HCT116 (cell line): ENCODE measurements at places on chromosomes 2 and 18. TPM values are rescaled to one million over a fixed set of nuclear protein-coding genes. Genes with fewer than 3 reads are reported as not detected.

DNA sequence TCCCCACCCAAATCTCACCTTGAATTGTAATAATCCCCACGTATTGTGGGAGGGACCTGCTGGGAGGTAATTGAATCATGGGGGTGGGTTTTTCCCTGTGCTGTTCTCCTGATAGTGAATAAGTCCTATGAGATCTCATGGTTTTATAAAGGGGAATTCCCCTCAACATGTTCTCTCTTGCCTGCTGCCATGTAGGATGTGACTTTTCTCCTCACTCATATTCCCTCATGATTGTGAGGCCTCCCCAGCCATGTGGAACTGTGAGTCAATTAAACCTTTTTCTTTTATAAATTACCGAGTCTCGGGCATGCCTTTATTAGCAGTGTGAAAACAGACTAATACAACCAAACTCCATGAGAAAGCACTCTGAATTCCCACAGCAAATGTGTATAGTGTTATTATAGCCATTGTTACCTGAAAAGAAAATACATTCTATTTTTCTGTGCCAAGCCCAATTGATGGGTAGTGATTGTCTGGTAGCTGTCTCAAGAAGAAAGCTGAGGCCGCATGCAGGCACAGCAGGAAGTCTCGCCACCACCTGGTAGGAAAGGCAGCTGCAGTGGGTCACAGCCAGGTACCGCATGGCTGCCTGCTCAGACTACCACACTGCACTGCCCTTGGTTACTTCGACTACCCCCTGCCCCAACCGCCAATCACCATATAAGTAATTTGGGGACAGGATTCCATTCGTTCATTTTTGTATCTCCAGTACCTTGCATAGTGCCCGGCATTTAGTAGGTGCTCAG, 10.3 kb upstream of the ZBTB7C start:
- no peak overlapping the region for H3K27ac ChIP-seq
- H3K36me3 ChIP-seq = no peaks in the 10 kb centered on the region
- no peak overlapping the region for H3K4me3 ChIP-seq
- no peaks in the 10 kb centered on the region for H3K27me3 ChIP-seq
- H3K4me1 ChIP-seq = no peaks in the 10 kb centered on the region

GRCh38 chr2:123073956-123074355, 951.1 kb upstream of the CNTNAP5 start:
- H3K4me1 ChIP-seq = no peaks in the 10 kb centered on the region
- H3K4me3 ChIP-seq = no peak overlapping the region
- no peak for DNase-seq
- no peaks in the 10 kb centered on the region for H3K36me3 ChIP-seq

GRCh38 chr2:138364554-138365162, 136.9 kb upstream of the SPOPL start:
- no peaks in the 10 kb centered on the region for H3K36me3 ChIP-seq
- H3K27me3 ChIP-seq = no peaks in the 10 kb centered on the region
- H3K4me1 ChIP-seq = no peaks in the 10 kb centered on the region
- no peak overlapping the region for H3K27ac ChIP-seq

- DNase-seq = no peak
- H3K4me1 ChIP-seq = peaks cover 7% of the 10 kb centered on the region; the same call in 1 of the 2 replicates
- H3K27ac ChIP-seq = no peak overlapping the region
Measured at GRCh38 chr2:28373854-28374253, 18.8 kb upstream of the FOSL2 start.

- no peak overlapping the region for H3K27ac ChIP-seq
- H3K4me3 ChIP-seq = no peak overlapping the region
- no peaks in the 10 kb centered on the region for H3K36me3 ChIP-seq
- no peaks in the 10 kb centered on the region for H3K4me1 ChIP-seq
- no peak for DNase-seq
Measured at GRCh38 chr2:199806179-199806578, 44.8 kb downstream of the FTCDNL1 start.

DNA sequence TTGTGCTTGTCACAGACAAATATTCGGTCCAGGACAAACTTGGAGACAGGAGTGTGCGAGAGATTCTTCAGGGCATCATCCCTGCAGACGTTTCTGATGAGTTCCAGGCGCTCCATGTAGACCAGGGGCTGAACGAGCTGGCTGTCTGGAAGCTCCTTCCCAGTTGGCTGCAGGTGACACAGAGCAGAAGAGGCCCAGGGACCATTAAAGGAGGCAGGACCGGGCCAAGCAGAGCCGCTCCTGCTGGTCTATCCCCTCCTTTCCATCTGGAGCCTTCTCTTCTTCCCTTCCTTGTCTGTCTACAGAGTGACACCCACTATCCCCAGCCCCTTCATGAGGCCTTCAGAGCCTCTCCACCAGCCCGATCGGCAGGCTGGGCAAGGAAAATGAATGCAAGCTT, 19.5 kb downstream of the CHST10 start:
- H3K27me3 ChIP-seq = no peaks in the 10 kb centered on the region
- no peaks in the 10 kb centered on the region for H3K36me3 ChIP-seq
- no peak overlapping the region for H3K4me3 ChIP-seq

GRCh38 chr2:8203364-8203763, 478.5 kb upstream of the ID2 start:
- no peak for DNase-seq
- H3K27me3 ChIP-seq = no peaks in the 10 kb centered on the region
- no peaks in the 10 kb centered on the region for H3K4me1 ChIP-seq

DNA sequence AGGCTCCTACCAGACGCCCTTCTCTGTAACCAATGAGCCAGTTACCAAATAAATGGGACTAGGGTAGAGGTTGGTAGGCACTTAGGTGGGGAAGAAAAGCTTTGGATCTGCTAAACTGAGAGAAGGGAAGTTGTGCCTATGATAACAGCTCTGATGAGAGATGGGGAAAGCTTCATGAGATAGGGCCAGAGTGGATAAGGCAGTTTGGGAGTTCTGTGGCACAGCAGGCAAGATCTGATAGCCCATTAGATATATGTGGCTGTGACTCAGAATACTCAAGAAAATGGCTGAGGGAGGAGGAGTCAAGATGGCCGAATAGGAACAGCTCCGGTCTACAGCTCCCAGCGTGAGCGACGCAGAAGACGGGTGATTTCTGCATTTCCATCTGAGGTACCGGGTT, 99.8 kb downstream of the PDE11A start:
- no peak for DNase-seq
- H3K27me3 ChIP-seq = no peaks in the 10 kb centered on the region
- H3K4me3 ChIP-seq = no peak overlapping the region
- no peaks in the 10 kb centered on the region for H3K36me3 ChIP-seq
- no peak overlapping the region for H3K27ac ChIP-seq

Gene COL5A2
- 2.3 TPM for total RNA-seq

Gene CD8A
- 0.76 TPM for total RNA-seq

Gene ANKRD62
- total RNA-seq = 0.34 TPM

Gene CCBE1
- 0.84 TPM for total RNA-seq
